ENCODE measurements at places on chromosomes 2 and 18. TPM values are rescaled to one million over a fixed set of nuclear protein-coding genes. Genes with fewer than 3 reads are reported as not detected.
A peak's percentile ranks its signal among the peaks of the same experiment; 100 is the strongest.

- H3K27me3 ChIP-seq: no peaks in the 10 kb centered on the region
- H3K36me3 ChIP-seq: no peaks in the 10 kb centered on the region
- H3K27ac ChIP-seq: no peak overlapping the region
- DNase-seq: no peak
These were observed 27.1 kb downstream of the VPS54 start for GRCh38 chr2:63992061-63992685.

DNA sequence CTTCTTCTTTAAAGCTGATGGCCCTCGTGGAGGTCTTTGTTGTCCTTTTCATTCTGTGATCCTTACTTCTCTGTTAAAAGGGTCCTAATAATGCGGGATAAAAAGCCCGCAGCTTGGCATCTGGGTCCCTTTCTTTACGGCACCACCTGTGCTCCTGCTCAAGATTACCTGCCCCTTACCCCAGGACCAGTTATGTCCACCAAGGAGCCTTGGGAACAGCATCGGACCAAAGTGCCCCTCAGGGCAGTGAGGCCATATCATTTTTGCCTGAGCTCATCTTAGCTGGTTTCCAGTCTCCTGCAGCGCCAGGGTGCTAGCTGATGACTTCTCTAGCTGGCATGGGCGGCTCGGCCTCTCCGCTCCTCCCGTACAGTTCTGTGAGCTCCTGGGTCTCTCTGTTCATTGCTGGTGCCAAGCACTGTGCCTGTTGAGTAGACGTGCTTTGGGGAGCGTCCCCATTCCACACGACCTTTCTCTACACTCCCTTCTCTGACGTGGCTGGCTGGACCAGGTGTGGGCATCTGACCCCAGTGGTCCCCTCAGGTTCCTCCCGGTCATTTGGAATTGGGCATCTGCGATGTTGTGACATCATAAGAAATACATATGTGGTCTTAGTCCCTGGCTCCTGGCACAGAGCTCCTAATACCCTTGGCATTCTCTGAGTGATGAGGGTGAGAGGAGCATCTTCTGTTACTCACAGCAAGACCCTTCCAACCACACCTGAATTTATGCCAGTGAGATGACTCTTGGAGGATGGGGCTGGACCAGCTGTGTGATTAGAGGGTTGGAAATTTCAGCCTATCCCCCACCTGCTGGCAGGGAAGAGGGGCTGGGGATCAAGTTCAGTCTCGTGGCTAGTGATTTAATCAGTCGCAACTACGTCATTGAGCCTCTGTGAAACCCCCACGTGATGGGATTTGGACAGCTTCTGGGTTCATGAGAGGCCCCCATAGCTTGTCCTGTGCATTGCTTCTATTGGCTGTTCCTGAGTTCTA lies 134.2 kb upstream of the HS6ST1 start:
- H3K36me3 ChIP-seq: no peaks in the 10 kb centered on the region
- H3K4me1 ChIP-seq: no peaks in the 10 kb centered on the region
- DNase-seq: no peak
- H3K27ac ChIP-seq: no peak overlapping the region
- no peak overlapping the region for H3K4me3 ChIP-seq

DNA sequence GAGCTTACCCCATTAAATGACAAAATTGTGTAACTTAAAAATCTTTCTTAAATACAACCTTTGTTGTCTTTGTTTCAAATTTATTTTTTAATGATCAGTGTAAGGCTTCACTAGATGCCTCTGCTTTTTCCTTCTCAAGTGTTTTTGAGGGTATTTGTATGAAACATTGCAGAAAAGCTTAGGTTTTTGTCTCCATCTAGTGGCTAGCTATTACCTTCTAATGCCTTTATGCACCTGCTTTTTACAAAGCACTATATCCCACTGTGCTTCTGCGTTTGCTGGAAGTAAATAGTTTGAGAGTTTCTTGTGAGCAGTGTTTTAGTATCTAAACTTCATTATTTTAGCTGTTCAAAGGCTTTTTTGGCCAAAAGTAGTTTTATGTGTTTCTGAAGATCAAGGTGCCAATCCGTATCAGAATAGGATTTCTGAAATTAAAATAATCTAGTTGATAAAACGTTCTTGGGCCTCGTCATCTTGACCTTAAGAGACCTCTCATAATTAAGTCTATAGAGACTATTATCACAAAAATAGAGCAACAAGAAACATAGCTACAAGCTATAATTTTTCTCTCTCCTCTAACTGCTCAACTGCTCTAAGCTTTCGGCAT lies 47.0 kb downstream of the IWS1 start:
- no peak for DNase-seq
- H3K27ac ChIP-seq: no peak overlapping the region
- H3K4me1 ChIP-seq: no peaks in the 10 kb centered on the region

DNA sequence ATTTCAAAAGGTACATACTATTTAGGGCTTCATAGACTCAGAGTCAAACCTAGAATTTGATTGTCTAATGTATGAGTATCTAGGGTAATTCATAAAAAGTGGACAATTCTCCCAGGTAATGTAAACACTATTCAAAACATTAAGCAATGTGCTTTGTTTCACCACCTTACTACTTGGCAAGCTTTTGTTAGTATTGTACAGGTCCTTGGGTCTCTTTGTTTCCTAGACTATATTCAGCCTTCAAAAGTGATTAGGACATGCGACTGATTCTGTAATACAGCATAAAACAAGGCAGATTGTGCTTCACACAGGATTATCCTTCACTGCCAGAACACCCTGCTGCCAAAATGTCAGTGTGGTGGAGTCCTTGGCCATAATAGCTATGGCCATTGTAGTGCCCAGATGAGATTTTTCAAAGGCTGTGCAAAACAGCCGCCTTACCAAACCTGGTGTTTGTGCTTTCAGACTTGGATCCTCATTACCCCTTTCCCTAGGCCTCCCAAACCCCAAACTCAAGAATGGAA lies 90.1 kb upstream of the CAVIN2 start:
- no peak for DNase-seq
- H3K36me3 ChIP-seq: no peaks in the 10 kb centered on the region
- no peak overlapping the region for H3K27ac ChIP-seq
- H3K4me1 ChIP-seq: no peaks in the 10 kb centered on the region
- no peak overlapping the region for H3K4me3 ChIP-seq

The MYOM1 gene
- total RNA-seq: 1,199 TPM

- H3K36me3 ChIP-seq: no peaks in the 10 kb centered on the region
- no peak overlapping the region for H3K27ac ChIP-seq
- H3K4me1 ChIP-seq: no peaks in the 10 kb centered on the region
- H3K4me3 ChIP-seq: no peak overlapping the region
- no peaks in the 10 kb centered on the region for H3K27me3 ChIP-seq
These were observed 172.5 kb upstream of the MGAT5 start for GRCh38 chr2:134081238-134081938.

DNA sequence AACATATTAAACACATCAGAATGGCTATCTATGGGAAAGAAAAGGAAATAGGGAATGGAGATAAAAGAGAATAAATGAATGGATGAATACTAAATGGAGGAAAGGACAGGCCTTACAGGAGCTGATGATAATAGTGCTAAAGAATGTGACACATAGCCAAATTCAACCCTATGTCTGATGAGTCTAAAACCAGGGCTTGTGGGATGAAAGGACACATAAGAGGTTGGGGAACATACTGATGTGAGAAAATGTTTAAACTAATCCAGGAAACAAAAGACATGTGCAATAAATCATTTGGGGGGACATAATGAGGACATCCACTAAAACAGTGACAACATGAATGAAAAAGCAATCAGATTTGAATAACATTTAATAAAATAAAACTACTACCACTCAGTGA lies 120.0 kb downstream of the DYM start:
- no peaks in the 10 kb centered on the region for H3K36me3 ChIP-seq
- no peaks in the 10 kb centered on the region for H3K27me3 ChIP-seq
- H3K27ac ChIP-seq: no peak overlapping the region
- no peaks in the 10 kb centered on the region for H3K4me1 ChIP-seq

DNA sequence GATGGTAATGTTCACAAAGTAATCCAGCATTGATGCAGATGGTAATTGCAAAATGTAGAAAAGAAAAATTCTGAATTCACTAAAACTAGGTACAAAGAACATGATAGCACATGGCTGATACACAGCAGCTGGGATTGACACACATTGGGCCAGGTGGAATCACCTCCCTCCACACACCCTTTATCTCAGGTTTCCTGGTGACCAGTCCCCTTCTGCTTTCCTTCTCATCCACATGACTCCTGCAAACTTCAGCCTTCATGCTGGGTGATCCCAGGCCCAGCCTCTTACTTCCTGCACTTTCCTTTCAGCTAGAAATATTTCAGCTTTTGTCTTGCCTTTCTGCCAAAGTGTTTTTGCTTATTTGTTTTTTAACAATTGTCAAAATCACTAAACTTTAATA lies 246.9 kb downstream of the LNPK start:
- no peak for DNase-seq
- no peak overlapping the region for H3K4me3 ChIP-seq
- H3K36me3 ChIP-seq: no peaks in the 10 kb centered on the region
- no peak overlapping the region for H3K27ac ChIP-seq
- H3K27me3 ChIP-seq: no peaks in the 10 kb centered on the region

- peaks cover 8% of the 10 kb centered on the region for H3K4me1 ChIP-seq
- H3K4me3 ChIP-seq: no peak overlapping the region
- H3K27me3 ChIP-seq: peaks cover 20% of the 10 kb centered on the region
- H3K27ac ChIP-seq: no peak overlapping the region
- no peak for DNase-seq
These were observed 56.7 kb upstream of the RAB6C start for GRCh38 chr2:129922571-129923264.

The ALPI gene
- not detected for total RNA-seq

The POMC gene
- 0.77 TPM for total RNA-seq

GRCh38 chr2:168603439-168603961 lies 147.4 kb downstream of the CERS6 start:
- H3K36me3 ChIP-seq: no peaks in the 10 kb centered on the region
- no peak overlapping the region for H3K4me3 ChIP-seq
- peaks cover 8% of the 10 kb centered on the region for H3K4me1 ChIP-seq
- DNase-seq: no peak
- no peaks in the 10 kb centered on the region for H3K27me3 ChIP-seq

DNA sequence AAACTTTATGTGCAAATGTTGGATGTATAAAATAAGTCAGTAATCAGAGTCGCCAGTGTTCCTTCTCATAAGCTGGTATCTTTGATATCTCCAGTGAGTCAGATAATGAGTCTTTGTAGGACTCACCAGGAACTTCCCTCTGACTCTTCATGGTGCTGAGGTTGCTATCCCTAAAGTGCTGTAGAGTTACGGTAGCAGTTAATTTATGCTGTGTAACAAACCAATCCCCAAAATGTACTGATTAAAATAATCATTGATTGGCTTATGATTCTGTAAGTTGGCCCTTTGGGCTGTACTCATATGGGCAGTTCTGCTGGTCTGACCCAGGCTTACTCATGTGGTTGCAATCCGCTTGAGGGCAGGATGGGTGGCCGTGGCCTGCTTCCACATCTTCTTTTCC lies 43.8 kb downstream of the MAIP1 start:
- H3K27me3 ChIP-seq: no peaks in the 10 kb centered on the region
- no peaks in the 10 kb centered on the region for H3K36me3 ChIP-seq
- peaks cover 11% of the 10 kb centered on the region for H3K4me1 ChIP-seq

- peaks cover 5% of the 10 kb centered on the region for H3K4me1 ChIP-seq
- H3K36me3 ChIP-seq: no peaks in the 10 kb centered on the region
- H3K27ac ChIP-seq: no peak overlapping the region
- no peak for DNase-seq
- H3K27me3 ChIP-seq: no peaks in the 10 kb centered on the region
These were observed 2.2 kb downstream of the NEDD4L start for GRCh38 chr18:58046093-58046793.

- H3K27ac ChIP-seq: no peak overlapping the region
- H3K4me1 ChIP-seq: no peaks in the 10 kb centered on the region
- H3K36me3 ChIP-seq: peaks cover 100% of the 10 kb centered on the region
- H3K27me3 ChIP-seq: no peaks in the 10 kb centered on the region
- DNase-seq: peak; percentile 60
These were observed 29.5 kb downstream of the RMC1 start for GRCh38 chr18:23532848-23533247.

DNA sequence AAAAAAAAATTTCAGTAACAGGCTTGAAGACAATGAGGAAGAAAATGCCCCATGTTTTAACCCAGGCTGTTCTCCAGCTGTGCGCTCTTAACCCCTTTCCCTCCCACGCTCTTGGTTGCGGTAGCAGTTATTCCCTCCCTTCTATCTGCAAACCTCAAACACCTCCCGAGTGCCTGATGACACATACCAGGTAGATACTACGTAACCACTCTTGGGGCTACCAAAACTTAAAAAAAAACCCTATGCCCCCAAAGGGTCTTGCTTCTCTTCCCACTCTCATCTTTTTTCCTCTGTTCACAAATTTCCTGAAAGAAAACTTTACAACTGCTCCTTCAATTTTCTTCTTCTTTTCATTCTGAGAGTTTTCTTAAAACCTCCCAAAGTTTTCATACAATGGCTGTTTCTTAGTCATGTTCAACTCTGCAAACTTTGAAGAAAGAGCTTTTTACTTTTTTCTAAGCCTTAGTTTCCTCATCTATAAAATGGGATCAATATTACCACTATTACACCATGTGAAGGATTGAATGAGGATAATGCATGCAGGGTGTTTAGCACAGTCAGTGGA lies 4.9 kb upstream of the DRC1 start:
- DNase-seq: no peak
- H3K4me3 ChIP-seq: no peak overlapping the region
- peaks cover 11% of the 10 kb centered on the region for H3K36me3 ChIP-seq
- peaks cover 3% of the 10 kb centered on the region for H3K4me1 ChIP-seq

- peaks cover 14% of the 10 kb centered on the region for H3K27me3 ChIP-seq
- no peak overlapping the region for H3K4me3 ChIP-seq
- no peak overlapping the region for H3K27ac ChIP-seq
- no peaks in the 10 kb centered on the region for H3K36me3 ChIP-seq
- H3K4me1 ChIP-seq: peaks cover 27% of the 10 kb centered on the region
These were observed 5.6 kb downstream of the CROCC2 start for GRCh38 chr2:240911641-240912265.

- no peak overlapping the region for H3K27ac ChIP-seq
- H3K4me1 ChIP-seq: no peaks in the 10 kb centered on the region
- no peak for DNase-seq
- no peaks in the 10 kb centered on the region for H3K36me3 ChIP-seq
- no peaks in the 10 kb centered on the region for H3K27me3 ChIP-seq
These were observed 20.9 kb downstream of the GREB1L start for GRCh38 chr18:21262979-21263378.

DNA sequence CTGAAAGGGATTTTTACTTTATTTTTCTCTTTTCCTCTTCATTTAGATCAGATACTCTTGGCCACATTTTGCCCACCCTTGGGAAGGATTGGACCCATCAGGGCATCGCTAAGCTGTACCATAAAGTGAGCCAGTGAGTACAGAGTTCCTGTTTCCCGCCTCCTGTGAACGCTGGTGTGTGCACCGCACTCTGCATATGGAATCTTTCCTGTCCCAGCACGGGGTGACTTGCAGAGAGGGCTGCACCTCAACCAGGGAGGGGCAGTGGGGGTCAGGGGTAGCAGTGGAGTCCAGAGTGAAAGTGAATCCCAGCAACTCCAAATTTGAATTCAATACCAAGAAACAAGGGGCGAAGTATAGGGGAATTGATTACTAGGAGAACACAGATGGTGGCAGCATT lies 58.6 kb downstream of the LPIN1 start:
- DNase-seq: no peak
- H3K36me3 ChIP-seq: no peaks in the 10 kb centered on the region
- no peaks in the 10 kb centered on the region for H3K27me3 ChIP-seq
- H3K4me1 ChIP-seq: no peaks in the 10 kb centered on the region
- no peak overlapping the region for H3K4me3 ChIP-seq
- no peak overlapping the region for H3K27ac ChIP-seq
